Stimulated activated CD4-positive, alpha-beta T cell treated with anti-CD3 and anti-CD28 coated beads, Interleukin-4, amount 100 ng/mL, for 4 hours (primary cell): ENCODE measurements at places on chromosomes 1 and 21.

DNA sequence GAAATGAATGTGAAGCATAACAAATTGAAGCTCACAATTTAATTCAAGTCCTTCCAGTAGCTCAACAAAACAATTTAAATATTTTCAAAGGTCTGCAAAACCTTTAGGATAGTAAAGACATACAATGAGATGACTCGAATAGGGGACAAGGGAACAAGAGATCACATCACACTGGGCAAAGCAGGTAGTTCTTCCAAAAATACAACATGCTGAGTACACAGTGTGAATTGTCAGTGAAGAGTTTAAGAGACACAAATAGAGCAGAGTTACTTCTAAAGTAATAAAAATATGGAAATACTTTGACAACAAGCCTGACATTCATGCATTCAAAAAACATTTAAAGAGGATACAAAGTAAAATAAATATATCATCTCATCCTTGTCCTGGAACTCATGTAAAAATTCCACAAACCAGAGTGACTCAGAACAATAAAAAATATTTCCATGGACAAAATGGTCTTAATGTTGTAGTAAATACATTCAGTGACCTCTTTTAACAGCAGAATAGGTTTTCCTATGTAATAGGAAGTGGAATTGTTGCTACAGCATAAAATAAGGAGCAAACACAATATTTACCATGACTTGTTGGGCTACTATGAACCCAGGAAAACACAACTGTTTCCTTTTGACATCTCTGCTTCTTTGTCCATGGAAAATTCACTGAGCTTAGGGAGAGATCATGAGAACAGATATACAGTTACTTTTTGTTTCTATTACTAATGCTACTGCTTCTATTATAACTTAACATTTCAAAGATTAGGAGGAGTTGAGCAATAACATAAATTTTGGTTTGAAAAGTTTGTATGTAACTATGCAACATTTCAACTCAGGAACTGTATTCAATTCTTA lies 83.7 kb upstream of the BCL10 start:
- DNase-seq, result no peak

DNA sequence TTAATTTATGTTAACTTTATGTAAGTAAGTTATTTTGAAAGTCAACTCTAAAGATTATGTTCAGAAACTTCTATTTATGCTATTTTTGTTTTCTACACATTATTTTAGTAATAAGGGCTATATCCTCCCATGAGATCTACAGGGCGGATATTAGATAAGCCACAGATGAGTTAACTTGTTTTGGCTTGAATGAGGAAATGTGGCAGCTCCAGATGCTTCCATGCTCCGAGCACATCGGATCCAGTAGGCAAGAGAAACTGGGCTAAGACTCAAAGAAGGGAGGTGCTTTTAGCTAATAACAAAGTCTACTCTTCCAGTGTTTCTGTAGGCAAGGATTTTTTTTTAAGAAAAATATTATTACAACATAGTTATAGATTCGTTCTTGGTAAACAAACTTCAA lies 20.0 kb upstream of the LAMC1 start:
- DNase-seq, result no peak

DNA sequence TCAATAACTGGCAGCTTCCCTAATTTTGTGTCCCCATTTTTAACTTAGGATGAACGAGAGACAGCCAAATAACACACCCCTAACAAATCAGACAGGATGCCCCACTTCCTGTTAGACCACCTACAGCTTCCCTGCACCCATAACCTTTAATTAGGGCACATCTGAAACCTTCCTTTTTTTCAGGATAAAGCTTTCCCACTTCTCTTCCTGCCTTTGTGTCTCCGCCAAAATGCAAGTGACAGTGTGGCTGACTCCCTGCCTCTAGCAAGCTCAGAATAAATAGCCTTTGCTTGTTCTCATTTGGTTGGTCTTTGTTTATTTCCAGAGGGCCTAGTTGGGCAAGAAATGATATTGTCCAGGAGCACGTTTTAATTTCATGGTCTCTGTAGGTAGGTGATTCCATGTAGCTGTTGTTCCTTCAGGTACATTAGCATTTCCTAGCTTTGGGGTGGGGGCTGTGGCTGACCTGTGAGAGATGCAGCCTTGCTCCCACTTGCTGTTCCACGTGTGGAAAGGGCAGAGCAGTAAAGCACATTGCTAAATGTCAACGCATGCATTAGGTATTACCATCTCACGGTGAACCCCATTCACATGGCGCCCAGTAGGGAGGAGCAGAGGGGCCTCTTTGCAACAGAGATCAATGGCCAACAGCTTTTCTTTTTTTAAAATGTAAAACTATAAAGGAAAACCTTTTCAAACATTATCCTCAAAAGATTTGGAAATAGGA lies 154.9 kb downstream of the ST6GALNAC3 start:
- DNase-seq, result no peak

DNA sequence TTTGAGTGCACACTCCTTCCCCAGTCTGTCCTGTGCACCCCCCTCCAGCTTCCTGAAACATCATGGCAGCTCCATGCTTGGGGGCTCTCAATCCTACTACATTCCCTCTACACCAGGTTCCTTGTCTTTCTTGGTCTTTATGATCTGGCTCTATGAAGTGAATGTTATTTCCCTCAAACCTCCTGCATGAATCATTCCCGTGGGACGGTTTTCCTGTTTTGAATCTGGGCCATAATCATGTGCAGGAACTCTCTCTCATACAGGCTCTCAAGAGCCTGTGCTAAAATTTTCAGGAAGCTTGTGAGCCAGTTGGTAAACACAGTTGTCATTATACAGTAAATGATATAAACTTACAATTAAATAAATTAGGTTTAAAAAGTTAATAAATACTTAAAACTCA lies 89.8 kb upstream of the KCNE2 start:
- no peak for DNase-seq

DNA sequence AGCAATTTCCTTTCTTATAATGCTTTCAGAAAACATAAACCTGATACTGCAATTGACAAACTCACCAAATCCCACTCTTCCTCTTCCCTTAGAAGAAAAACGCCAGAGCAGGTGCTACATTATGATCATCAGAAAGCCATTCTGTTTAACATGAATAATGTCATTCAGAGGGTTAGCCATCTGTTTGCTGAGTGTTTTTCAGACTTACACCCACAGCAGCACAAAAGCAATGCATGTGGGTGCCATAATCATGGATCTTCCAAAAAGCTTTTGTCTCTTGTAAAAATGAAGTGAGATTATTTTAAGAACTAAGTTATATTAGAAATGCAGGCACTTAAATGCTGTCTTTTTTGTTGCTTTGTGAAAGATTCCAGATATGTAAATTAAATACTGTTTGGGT lies 204.6 kb upstream of the TMPRSS15 start:
- no peak for DNase-seq
